ENCODE measurements at places on chromosomes 4 and X. TPM values are rescaled to one million over a fixed set of nuclear protein-coding genes. Genes with fewer than 3 reads are reported as not detected.

The TMEM144 gene
- total RNA-seq = 2.2 TPM

The GAB3 gene
- total RNA-seq = 0.09 TPM

- DNase-seq = peak; percentile 58
- peaks cover 15% of the 10 kb centered on the region for H3K27me3 ChIP-seq
- no peaks in the 10 kb centered on the region for H3K36me3 ChIP-seq
- no peaks in the 10 kb centered on the region for H3K4me1 ChIP-seq
Observed at GRCh38 chr4:49032440-49033161, 46.5 kb downstream of the CWH43 start.

DNA sequence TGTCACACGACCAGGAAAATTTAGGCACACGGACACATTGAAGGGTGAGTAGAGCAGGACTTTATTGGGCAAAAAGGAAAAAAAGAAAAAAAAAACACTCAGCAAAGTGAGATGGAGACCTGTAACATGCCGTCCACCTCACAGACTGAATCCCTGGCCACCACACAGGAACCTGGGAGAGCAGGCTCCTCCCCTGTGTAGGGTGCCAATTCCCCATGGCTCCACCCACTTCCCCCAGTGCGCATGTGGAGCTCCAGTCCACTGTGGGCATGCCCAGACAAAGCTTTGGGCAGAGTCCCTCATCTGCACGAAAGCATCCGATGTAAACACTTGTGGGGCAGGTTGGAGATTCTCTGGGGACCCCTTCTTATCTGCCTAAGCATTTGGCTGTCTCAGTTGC lies 23.6 kb upstream of the CBR4 start:
- no peak overlapping the region for H3K27ac ChIP-seq
- peaks cover 11% of the 10 kb centered on the region for H3K4me1 ChIP-seq
- H3K27me3 ChIP-seq = no peaks in the 10 kb centered on the region
- no peak overlapping the region for H3K4me3 ChIP-seq
- no peaks in the 10 kb centered on the region for H3K36me3 ChIP-seq

The ASB5 gene
- total RNA-seq = not detected

DNA sequence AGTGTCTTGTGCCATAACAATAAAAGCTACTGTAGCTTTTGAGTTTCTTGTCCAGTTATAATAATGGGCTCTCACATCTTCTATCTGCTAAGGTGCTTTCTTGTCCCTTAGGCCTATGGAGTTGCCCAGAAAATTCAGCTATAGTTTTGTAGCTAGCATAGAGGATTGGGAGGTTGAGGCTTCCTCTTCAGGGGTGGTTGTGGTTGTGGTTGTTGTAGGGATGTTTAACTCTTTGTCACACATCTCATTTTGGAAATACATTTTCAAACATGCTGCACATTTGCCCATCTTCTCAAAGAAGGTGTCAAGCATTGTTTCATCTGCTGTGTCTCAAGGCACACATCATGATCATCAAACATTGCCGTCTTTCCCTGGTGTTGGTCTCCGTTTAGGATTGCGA lies 65.0 kb downstream of the ATXN3L start:
- H3K27ac ChIP-seq = no peak overlapping the region
- DNase-seq = no peak
- no peaks in the 10 kb centered on the region for H3K4me1 ChIP-seq
- no peaks in the 10 kb centered on the region for H3K36me3 ChIP-seq
- H3K27me3 ChIP-seq = no peaks in the 10 kb centered on the region

- H3K4me1 ChIP-seq = peaks cover 6% of the 10 kb centered on the region
- DNase-seq = peak; percentile 89
- no peak overlapping the region for H3K27ac ChIP-seq
- H3K4me3 ChIP-seq = no peak overlapping the region
- H3K27me3 ChIP-seq = no peaks in the 10 kb centered on the region
- no peaks in the 10 kb centered on the region for H3K36me3 ChIP-seq
Observed at GRCh38 chr4:16794816-16795445, 103.5 kb downstream of the LDB2 start.

The MTMR1 gene
- 23.6 TPM for total RNA-seq

- no peak for DNase-seq
- no peaks in the 10 kb centered on the region for H3K4me1 ChIP-seq
- H3K27ac ChIP-seq = no peak overlapping the region
- H3K36me3 ChIP-seq = no peaks in the 10 kb centered on the region
- no peaks in the 10 kb centered on the region for H3K27me3 ChIP-seq
Observed at GRCh38 chr4:62162606-62163005, 962.5 kb downstream of the ADGRL3 start.

The KLB gene
- total RNA-seq = not detected

- H3K4me1 ChIP-seq = no peaks in the 10 kb centered on the region
- no peak overlapping the region for H3K27ac ChIP-seq
- H3K4me3 ChIP-seq = no peak overlapping the region
- H3K27me3 ChIP-seq = peaks cover 4% of the 10 kb centered on the region
- no peak for DNase-seq
- H3K36me3 ChIP-seq = no peaks in the 10 kb centered on the region
Observed at GRCh38 chrX:12885508-12885907, 18.6 kb downstream of the TLR7 start.

GRCh38 chrX:12910423-12911121 lies 4.2 kb downstream of the TLR8 start:
- no peaks in the 10 kb centered on the region for H3K4me1 ChIP-seq
- H3K27ac ChIP-seq = no peak overlapping the region
- no peak for DNase-seq
- no peaks in the 10 kb centered on the region for H3K36me3 ChIP-seq
- no peak overlapping the region for H3K4me3 ChIP-seq

- no peak overlapping the region for H3K4me3 ChIP-seq
- no peaks in the 10 kb centered on the region for H3K36me3 ChIP-seq
- H3K27ac ChIP-seq = no peak overlapping the region
- H3K27me3 ChIP-seq = no peaks in the 10 kb centered on the region
- no peak for DNase-seq
Observed at GRCh38 chr4:174707051-174707676, 121.9 kb downstream of the GLRA3 start.

- H3K27me3 ChIP-seq = no peaks in the 10 kb centered on the region
- no peak for DNase-seq
- no peaks in the 10 kb centered on the region for H3K36me3 ChIP-seq
Observed at GRCh38 chr4:138609943-138610350, 367.8 kb upstream of the SLC7A11 start.

DNA sequence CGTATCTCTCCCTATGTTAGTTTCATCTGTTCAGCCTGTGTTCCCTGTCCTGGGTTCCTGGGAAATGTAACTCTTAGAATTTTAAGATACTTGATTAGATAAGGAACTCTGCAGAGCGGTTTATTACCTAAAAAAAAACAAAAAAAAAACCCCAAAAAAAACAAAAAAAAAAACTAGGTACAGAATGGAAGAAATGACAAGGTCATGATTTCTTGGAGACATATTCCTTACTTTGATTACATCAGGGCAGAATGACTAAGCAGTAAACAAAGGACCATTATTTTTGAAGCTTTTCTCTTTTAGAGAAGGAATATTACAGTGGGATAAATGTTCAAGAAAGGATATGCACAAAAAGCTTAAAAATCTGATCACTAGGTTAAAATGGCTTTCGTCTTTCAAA lies 171.8 kb downstream of the ARAP2 start:
- H3K4me3 ChIP-seq = no peak overlapping the region
- H3K36me3 ChIP-seq = no peaks in the 10 kb centered on the region
- no peaks in the 10 kb centered on the region for H3K27me3 ChIP-seq

The FOXP3 gene
- total RNA-seq = 0.20 TPM

GRCh38 chr4:962231-963208 lies 10.8 kb downstream of the DGKQ start:
- no peaks in the 10 kb centered on the region for H3K27me3 ChIP-seq
- no peak overlapping the region for H3K4me3 ChIP-seq
- H3K4me1 ChIP-seq = no peaks in the 10 kb centered on the region
- H3K27ac ChIP-seq = no peak overlapping the region

- no peak within 1 kb of the TSS for H3K27ac ChIP-seq
- H3K4me1 ChIP-seq = no peaks in the 10 kb centered on the region
- no peaks in the 10 kb centered on the region for H3K36me3 ChIP-seq
- no peak within 1 kb of the TSS for H3K4me3 ChIP-seq
- no peak for DNase-seq
Observed at GRCh38 chrX:3346501-3347259, at the start of gene MXRA5. TSS of gene MXRA5 (minus strand) at chrX:3346652. CDS start at chrX:3343833, 2,819 bp downstream.

The UGT2A1 gene
- total RNA-seq = not detected
